ENCODE measurements at places on chromosomes 5 and 9. TPM values are rescaled to one million over a fixed set of nuclear protein-coding genes. Genes with fewer than 3 reads are reported as not detected.

DNA sequence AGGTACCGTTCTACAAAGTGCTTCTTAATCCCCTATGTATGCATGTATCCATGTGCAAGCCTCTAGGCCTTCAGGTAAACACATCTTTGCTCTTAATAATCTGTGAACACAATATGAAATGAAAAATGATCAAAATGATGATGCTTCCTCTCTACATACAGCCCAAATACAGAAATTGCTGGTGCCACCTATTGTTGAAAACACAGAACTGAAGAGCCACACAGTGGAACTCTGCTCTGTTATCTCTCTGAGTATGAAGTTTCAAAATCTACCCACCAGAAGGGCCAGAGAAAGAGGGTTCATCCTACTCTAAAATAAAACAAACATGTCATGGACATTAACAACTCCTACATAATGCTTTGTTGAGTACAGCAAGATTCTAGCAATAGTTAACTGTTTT, 71.3 kb downstream of the GLIS3 start:
- no peak overlapping the region for H3K27ac ChIP-seq
- H3K27me3 ChIP-seq: no peaks in the 10 kb centered on the region
- no peaks in the 10 kb centered on the region for H3K36me3 ChIP-seq

DNA sequence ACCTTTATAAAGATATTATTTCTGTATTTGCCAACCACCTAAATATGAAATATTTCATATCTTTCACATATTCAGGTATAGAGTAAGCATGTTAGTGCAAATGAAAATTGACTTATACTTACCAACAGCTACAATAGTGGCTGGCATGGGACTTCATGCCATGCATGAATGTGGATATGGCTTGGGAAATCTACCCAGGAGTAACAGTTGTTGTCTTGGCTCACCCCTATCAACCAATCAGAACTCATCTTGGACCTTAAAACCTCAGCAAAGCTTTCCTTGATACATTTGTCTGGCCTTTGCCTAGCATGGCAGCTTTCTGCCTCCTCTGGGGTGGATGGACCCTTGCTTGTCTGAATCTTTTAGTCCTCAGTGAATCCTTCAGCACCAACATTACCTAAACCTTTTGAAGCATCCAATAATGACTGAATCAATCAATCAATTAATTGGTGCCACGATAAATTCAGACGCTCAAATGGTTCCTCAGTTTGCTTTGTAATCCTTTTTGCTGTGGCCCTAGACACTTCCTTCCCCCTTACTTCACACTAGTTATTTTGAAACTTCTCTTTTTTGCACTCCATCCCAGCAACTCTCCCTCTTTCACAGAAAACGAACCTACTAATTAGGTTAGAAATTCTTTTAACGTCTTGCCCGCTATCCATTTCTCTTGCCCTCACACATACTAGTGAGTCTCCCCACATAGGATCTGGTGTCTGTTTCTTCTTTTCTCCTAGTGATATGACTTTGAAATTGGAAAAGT, 132.3 kb upstream of the ZNF608 start:
- H3K36me3 ChIP-seq: no peaks in the 10 kb centered on the region
- H3K4me3 ChIP-seq: no peak overlapping the region
- H3K4me1 ChIP-seq: no peaks in the 10 kb centered on the region
- DNase-seq: no peak
- H3K27ac ChIP-seq: no peak overlapping the region

GRCh38 chr5:2282034-2282690, 399.4 kb upstream of the IRX4 start:
- no peak overlapping the region for H3K27ac ChIP-seq
- no peaks in the 10 kb centered on the region for H3K36me3 ChIP-seq
- DNase-seq: no peak
- no peaks in the 10 kb centered on the region for H3K4me1 ChIP-seq
- H3K27me3 ChIP-seq: no peaks in the 10 kb centered on the region

DNA sequence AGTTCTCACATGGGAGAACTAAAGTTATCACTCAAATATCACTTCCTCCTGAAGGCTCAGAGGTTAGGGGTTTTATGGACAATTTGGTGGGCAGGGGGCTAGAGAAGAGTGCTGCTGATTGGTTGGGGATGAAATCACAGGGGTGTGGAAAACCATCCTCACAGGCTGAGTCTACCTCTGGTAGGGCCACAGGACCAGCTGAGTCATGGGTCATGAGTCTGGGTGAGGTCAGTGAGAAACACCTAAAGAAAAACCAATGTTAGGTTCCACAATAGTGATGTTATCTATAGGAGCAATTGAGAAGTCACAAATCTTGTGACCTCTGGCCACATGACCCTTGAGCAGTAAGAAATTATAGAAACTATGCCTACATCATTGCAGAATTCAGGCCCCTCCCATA, 203.3 kb upstream of the TARS1 start:
- DNase-seq: no peak
- no peak overlapping the region for H3K4me3 ChIP-seq
- H3K27ac ChIP-seq: no peak overlapping the region
- no peaks in the 10 kb centered on the region for H3K27me3 ChIP-seq
- no peaks in the 10 kb centered on the region for H3K36me3 ChIP-seq
- peaks cover 39% of the 10 kb centered on the region for H3K4me1 ChIP-seq

Gene CDH6
- total RNA-seq: not detected

Gene GCNT4
- total RNA-seq: 1.7 TPM
